ENCODE measurements at places on chromosomes 2 and 18. TPM values are rescaled to one million over a fixed set of nuclear protein-coding genes. Genes with fewer than 3 reads are reported as not detected.

Gene ZEB2
- 155 TPM for total RNA-seq

Gene CIDEA
- total RNA-seq = 0.50 TPM

Gene TMEM169
- total RNA-seq = 18.5 TPM

Gene SIX3
- 0.28 TPM for total RNA-seq

Gene POTEF
- 0.17 TPM for total RNA-seq

- no peaks in the 10 kb centered on the region for H3K4me1 ChIP-seq
- no peaks in the 10 kb centered on the region for H3K27me3 ChIP-seq
- no peaks in the 10 kb centered on the region for H3K36me3 ChIP-seq
- no peak overlapping the region for H3K27ac ChIP-seq
- no peak overlapping the region for H3K4me3 ChIP-seq
- no peak for DNase-seq
These were observed 72.4 kb upstream of the KIF5C start for GRCh38 chr2:148802448-148803220.

DNA sequence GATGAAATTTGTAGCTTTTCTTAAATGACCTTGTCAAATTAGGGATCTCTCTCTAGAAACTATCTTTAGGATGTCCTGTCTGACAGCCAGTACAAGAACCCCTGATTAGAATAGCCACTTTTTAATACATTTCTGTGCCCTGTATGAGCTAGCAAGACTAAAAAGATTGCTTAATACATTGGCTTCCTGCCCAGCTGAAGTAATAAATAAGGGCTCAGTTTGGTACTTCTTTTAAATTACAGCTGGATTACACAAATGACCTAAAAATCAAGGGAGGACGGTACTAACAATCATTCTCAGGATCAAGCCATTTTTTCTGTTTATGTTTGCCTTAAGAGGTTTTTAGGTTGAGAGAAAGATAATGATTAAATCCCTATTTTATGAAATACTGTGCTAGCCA is 11.6 kb upstream of the OLA1 start:
- DNase-seq = peak; percentile 45
- H3K4me3 ChIP-seq = no peak overlapping the region
- no peak overlapping the region for H3K27ac ChIP-seq
- no peaks in the 10 kb centered on the region for H3K27me3 ChIP-seq
- H3K4me1 ChIP-seq = no peaks in the 10 kb centered on the region
- no peaks in the 10 kb centered on the region for H3K36me3 ChIP-seq

GRCh38 chr18:60838677-60839076 is 466.1 kb upstream of the MC4R start:
- no peak for DNase-seq
- no peaks in the 10 kb centered on the region for H3K4me1 ChIP-seq
- no peak overlapping the region for H3K4me3 ChIP-seq

DNA sequence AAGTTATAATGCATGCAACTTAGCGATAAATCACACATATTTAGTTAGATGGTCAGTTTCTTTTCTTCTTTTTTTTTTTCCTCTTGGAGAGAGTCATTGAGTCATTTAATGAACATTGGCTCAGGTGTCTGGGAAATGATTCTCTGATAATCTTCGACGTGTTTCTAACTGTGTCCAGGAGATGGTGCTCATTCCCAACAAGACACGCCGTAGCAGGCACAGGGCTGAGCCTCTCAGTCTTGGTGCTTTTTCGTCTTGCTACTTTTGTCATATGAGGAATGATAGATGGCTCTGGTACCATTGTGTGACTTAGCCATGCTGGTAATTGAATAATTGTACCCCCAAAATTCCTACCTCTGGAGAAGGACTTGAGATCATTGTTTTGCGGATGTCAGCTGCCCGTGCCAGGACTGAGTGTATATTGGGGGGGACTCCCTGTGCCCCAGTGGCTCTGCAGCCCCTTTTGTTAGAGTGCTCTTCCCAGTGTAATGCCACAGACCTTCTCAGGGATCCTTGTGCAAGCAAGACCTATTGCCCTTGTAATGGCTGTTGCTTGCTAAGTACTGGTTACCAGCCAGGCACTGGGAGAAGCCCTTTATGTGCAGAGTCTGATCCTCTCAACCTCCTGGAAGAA is 107.6 kb upstream of the CYRIA start:
- H3K4me1 ChIP-seq = peaks cover 16% of the 10 kb centered on the region
- H3K36me3 ChIP-seq = no peaks in the 10 kb centered on the region
- H3K27ac ChIP-seq = no peak overlapping the region
- no peak overlapping the region for H3K4me3 ChIP-seq
- peak; percentile 43 for DNase-seq
- H3K27me3 ChIP-seq = no peaks in the 10 kb centered on the region

DNA sequence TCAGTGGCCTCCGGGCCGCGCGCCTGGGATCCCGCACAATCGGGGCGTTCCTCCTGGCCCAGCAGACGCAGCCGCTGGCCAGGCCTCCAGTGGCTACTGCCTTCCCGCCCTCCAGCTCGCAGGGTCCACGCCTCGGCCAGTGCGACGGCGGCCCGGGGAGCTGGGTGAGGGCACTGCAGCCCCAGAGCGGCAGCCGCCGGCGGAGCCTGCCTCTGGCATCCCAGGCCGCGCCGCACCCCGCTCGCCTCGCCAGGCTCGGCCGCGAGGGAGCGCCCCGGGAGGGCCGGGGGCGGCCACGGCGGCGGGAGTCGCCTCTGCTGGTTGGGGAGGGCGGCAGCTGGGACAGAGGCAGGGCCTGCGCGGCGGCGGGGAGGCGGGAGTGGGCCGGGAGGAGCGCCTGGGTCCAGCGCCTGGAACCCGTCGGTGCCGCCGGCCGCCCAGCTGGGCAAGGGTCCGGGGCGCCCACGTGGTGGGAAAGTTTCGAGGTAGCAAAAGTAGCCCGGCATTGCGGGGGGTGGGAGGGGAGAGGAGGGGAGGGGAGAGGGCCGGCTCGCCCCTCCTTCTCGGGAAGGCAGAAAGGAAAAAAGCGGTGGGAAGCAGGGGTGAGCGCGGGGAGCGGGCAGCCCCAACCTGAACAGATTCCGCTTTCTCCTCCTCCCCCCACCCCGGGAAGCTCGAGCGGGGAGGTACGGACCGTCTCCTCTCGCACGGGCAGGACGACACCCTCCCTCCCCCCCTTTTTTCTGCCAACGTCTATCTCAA is 1.5 kb upstream of the INHBB start:
- peaks cover 50% of the 10 kb centered on the region for H3K4me1 ChIP-seq
- H3K36me3 ChIP-seq = peaks cover 5% of the 10 kb centered on the region
- H3K4me3 ChIP-seq = peak overlapping the region; percentile 16
- no peak for DNase-seq

Data from spinal cord (tissue), 10 donors.